HS-27A (cell line): ENCODE measurements at places on chromosomes 13 and 19.

GRCh38 chr19:57515255-57515654, 11.9 kb upstream of the ZNF549 start:
- no peak for DNase-seq

- no peak for DNase-seq
Measured at GRCh38 chr13:60134376-60134775, 29.4 kb downstream of the DIAPH3 start.

DNA sequence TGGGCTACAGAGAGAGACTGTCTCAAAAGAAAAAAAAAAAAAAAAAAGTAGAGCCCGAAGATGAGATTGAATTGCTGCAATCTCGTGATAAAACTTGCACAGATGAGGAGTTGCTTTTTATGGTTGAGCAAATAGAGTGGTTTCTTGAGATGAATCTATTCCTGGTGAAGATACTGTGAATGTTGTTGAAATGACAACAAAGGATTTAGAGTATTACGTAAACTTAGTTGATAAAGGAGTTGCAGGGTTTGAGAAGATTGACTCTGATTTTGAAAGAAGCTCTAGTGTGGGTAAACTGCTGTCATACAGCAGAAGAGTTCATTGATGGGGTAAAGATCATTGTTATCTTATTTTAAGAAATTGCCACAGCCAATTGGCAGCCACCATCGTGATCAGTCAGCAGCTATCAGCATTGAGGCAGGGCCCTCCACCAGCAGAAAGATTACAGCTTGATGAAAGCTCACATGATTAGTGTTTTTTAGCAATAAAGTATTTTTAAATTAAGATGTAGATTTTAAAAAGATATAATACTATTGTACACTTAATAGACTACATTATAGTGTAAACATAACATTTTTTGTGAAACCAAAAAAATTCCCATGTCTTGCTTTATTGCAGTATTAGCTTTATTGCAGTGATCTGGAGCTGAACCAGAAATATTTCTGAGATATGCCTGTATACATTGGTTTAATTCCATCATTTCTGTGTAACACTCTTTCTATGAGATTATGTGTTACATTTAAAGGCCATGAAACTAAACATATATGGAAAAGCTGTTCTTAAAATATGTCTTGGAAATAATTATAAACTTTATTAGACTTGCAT, 43.1 kb downstream of the ZMYM2 start:
- no peak for DNase-seq

DNA sequence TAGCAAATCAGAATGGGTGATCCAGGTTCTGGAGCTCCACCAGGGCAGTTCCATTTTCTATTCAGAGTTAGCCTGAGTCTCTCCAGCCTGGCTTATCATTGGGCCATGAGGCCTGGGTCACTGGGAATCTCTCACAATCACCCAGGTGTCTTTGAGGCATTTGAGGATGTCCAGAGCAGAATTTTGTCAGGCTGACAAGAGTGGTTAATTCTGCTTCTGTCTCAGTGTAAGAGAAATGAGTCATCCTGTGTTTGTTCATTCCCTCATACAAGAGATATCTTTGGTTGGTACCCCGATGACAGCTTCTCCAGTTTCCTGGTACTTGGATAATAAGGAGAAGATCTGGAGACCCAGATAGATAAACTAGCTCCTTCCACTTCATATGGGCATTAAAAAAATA, 10.4 kb downstream of the ZNF93 start:
- DNase-seq, result no peak

GRCh38 chr13:27338816-27339215, 68.2 kb downstream of the RASL11A start:
- DNase-seq, result no peak

DNA sequence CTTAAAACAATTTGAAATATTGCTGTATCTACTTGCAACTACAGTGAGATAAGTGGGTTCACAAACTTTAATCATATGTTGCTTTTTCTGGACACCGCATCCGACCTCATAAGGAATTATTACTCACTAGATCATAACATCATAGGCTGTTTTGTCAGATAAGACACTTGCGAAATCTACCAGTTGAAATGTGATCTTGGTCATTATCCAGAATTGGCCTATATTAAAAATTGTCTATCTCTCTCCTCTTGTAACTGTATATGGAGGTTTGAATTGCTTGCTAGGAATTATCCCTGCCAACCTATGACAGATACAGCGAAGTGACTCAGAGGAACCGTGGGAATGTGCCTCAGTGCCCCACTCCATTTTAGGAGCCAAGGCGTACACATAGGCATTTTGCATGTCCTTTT, 117.0 kb upstream of the POSTN start:
- DNase-seq, result peak; percentile 76

GRCh38 chr19:49741210-49741844, 21.8 kb downstream of the TSKS start:
- no peak for DNase-seq

DNA sequence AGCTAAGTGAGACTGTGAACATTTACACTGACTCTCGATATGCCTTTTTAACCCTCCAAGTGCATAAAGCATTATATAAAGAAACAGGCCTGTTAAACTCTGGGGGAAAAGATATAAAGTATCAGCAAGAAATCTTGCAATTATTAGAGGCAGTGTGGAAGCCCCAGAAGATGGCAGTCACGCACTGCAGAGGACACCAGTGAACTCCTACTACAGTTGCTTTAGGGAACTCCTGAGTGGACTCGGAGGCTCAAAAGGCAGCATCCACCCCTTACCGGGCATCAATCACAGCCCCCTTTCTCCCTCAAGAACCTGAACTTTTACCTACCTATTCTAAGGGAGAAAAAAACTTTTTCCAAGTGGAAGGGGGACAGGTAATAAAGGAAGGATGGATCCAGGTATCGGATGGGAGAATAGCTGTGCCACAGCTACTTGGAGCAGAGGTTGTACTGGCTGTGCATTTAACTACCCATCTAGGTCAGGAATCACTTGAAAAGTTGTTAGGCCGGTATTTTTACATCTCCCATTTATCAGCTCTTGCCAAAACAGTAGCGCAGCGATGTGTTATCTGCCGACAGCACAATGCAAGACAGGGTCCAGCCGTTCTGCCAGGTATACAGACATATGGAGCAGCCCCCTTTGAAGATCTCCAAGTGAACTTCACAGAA, 80.1 kb downstream of the ZNF486 start:
- no peak for DNase-seq

DNA sequence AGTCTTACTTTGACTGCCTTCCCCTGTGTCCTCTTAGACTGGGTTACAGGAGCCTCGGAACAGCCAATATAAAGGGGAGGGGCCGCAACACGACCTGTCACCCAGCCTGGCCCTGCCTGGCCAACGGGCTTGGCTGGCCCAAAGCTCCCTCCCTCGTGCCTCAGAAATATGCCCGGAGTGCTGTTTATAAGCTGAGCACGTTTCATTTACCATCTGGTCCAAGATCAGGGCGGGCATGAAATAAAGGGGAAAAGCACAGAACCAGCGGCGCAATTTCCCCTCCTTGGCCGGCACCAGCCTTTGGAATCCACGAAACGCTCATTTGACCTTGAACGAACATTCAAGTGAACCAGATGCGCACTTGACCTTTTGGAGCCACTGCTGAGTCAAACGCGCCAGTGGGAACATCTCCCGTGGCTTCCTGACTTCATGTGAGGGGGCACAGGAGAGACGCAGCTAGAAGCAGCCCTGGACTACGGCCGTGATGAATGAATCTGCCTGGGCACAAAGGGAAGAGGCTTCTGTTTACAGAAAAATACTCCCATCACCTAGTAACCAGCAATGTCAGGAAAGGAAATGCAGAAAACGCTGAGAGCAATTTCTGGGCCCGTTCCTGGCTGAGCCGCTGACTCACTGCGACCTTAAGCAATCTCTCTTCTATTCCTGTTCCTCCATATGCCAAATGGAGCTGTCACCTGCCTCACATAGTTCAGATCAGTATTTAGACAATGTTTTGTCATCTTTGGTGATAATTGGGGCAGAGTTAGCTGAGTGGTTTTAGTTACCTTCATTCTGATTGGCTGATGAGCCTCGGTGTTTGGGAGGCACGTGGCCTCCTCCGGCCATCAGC, 53.3 kb downstream of the RFX2 start:
- DNase-seq, result no peak

- no peak for DNase-seq
Measured at GRCh38 chr13:100513987-100514670, 74.5 kb downstream of the GGACT start.

DNA sequence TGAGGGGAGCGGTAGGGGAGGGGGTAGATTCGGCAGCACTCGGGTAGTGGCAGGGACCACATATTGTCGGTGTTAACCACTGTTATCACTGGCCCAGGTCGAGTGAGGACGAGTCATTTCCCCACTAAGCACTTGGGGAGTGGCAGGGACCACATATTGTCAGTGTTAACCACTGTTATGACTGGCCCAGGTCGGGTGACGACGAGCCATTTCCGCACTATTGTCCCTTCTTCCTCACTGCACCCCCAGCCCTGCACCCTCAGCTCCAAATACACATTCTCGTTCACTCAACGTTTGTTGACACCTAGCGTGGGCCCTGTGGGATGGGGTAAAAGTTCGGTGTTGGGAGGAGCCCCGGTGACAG, 467 bp upstream of the CLN5 start:
- DNase-seq, result no peak

DNA sequence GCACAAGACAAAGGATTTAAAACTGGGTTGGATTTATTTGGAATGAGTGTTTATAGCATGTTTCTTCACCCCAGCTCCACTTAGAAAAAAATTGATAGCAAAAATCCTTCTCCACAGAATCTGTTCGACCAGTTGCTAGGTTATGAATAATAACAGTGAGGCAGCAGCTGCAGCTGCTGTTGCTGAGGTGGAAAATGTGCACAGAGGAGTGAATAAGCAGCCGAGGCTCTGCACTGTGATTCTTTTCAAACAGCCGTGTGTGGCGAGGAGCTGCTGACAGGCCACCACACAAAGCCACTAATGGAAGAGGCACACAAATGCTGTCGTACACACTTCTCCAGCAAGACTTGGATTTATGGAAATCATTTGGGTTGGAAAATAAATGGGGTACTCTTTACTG, 6.4 kb upstream of the RASL11A start:
- DNase-seq, result no peak

- DNase-seq, result no peak
Measured at GRCh38 chr19:27865927-27866777, 1346.8 kb downstream of the UQCRFS1 start.

GRCh38 chr13:25744178-25744577, 307.6 kb downstream of the SHISA2 start:
- DNase-seq, result no peak

- no peak for DNase-seq
Measured at GRCh38 chr19:47377801-47378200, 28.7 kb downstream of the DHX34 start.

GRCh38 chr19:19475015-19475765, 40.2 kb downstream of the TSSK6 start:
- DNase-seq, result no peak

- DNase-seq, result peak; percentile 31
Measured at GRCh38 chr19:2391118-2391725, 31.2 kb downstream of the TMPRSS9 start.

DNA sequence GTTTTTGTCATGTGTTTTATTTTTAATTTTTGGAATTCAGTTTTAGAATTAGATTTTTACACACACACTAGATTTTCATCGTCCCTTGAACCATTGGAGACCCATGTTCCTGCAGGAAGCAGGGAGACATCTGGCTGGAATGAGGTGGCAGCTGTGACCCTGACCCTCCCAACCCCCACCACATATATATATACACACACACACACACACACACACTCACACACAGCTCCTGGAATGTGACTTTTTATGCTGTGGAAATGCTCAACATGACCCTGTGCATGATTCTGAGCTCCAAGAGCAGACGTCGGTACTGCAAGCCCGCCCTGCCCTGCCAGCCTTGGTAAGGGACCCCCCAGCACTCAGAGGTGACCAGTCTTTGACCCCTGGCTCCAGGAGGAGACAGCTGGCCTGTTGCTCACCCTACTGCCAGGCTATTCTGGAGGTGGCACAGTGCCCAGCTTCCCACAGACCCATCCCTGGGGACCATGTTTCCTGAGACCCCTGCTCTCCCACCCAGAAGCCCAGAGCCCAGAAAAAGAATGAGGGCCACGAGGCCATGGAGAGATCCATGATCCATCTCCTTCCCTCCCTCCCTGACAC, 103.2 kb upstream of the VSTM2B start:
- no peak for DNase-seq

DNA sequence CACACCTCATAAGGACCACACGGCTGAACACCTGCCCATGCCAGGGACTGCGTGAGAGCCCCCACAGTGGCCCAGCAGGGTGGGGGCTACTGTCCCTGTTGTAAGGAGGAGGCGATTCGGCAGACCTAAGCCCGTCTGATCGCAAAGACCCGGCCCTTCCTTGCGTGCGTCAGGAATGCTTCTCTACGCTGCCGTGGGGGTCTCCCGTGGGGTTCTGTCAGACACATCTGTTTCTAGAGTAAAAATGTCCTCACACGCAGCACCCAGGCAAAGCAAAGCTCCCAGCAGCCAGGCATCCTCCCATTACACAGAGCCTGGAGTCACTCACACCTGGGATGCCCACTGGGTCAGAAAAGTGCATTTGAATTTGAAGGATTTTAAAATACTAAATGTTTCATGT, 147.7 kb upstream of the SOX1 start:
- DNase-seq, result no peak

- DNase-seq, result no peak
Measured at GRCh38 chr19:16837035-16837362, 7.8 kb downstream of the SIN3B start.

GRCh38 chr13:112902101-112902651, 66.8 kb upstream of the MCF2L start:
- no peak for DNase-seq

DNA sequence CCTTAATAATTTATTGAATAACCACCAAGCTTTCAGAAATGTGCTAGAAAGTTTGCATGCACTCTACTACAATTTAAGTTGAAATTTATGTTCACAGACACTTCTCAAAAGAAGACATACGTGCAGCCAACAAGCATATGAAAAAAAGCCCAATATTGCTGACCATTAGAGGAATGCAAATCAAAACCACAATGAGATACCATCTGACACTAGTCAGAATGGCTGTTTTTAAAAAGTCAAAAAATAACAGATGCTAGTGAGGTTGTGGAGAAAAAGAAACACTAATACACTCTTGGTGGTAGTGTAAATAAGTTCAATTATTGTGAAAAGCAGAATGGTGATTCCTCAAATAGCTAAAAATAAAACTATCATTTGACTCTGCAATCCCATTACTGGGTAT, 308.8 kb upstream of the PCDH9 start:
- no peak for DNase-seq

- no peak for DNase-seq
Measured at GRCh38 chr13:109764470-109765291, 21.7 kb downstream of the IRS2 start.

DNA sequence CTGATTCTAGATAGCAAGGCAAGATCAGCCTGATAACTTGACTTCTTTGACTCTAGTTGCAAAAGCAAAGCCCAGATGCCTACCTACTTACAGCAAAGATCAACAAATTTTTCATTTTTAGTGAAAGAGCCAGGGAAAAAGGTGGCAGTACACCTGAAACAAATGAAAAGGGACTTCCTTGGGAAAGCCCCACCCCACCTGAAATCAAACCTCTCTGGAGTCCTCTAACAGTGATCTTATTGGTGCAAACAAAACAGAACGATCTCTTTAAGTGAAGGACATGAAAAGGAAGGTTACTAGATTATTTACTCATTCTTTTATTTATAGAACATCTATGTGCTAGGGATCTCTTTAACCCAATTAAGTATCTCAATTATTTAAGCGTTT, 507 bp upstream of the LCP1 start:
- DNase-seq, result no peak
